Activated T-cell treated with anti-CD3 and anti-CD28 coated beads, Interleukin-2, amount 50 U/mL, for 1 hour (primary cell): ENCODE measurements at places on chromosomes 1 and 21.

- no peak for DNase-seq
Observed at GRCh38 chr1:221729771-221730330, 12.0 kb downstream of the DUSP10 start.

- DNase-seq, result no peak
Observed at GRCh38 chr1:181222972-181223505, 134.5 kb downstream of the IER5 start.

DNA sequence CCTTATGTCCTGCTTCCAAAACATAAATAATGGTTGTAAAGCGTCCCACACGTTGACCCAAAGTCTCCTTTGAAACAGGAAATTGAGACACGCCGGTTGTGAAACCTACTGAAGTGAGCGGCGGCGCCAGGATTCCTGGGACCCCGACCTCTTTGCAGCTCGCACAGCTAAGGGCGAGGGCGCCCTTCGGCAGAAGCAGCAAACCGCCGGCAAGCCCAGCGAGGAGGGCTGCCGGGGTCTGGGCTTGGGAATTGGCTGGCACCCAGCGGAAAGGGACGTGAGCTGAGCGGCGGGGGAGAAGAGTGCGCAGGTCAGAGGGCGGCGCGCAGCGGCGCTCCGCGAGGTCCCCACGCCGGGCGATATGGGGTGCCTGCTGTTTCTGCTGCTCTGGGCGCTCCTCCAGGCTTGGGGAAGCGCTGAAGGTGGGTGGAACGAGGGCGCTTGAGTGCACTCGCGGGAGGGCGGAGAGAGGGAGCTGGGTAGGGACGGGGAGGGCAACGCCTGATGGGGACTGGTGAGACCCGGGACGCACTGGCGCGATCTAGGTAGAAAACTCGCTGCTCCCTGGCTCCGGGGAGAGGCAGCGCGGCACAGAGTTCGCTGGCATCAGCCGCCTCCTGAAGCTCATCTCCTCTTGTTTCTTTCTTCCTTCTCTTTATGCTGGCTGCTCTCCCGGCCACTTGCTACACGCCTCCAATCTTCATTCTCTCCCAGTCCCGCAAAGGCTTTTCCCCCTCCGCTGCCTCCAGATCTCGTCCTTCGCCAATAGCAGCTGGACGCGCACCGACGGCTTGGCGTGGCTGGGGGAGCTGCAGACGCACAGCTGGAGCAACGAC is at the start of gene CD1D:
Gene CD1D (plus strand): TSS at position 155 of the 836 bp plus-strand sequence. CDS start 207 bp downstream, at position 362.
- no peak for DNase-seq

GRCh38 chr21:41869771-41870170 is 9.4 kb downstream of the PRDM15 start:
- DNase-seq, result no peak
